Left renal cortex interstitium (tissue), 4 donors: ENCODE measurements at places on chromosomes 6 and 20. TPM values are rescaled to one million over a fixed set of nuclear protein-coding genes. Genes with fewer than 3 reads are reported as not detected.

DNA sequence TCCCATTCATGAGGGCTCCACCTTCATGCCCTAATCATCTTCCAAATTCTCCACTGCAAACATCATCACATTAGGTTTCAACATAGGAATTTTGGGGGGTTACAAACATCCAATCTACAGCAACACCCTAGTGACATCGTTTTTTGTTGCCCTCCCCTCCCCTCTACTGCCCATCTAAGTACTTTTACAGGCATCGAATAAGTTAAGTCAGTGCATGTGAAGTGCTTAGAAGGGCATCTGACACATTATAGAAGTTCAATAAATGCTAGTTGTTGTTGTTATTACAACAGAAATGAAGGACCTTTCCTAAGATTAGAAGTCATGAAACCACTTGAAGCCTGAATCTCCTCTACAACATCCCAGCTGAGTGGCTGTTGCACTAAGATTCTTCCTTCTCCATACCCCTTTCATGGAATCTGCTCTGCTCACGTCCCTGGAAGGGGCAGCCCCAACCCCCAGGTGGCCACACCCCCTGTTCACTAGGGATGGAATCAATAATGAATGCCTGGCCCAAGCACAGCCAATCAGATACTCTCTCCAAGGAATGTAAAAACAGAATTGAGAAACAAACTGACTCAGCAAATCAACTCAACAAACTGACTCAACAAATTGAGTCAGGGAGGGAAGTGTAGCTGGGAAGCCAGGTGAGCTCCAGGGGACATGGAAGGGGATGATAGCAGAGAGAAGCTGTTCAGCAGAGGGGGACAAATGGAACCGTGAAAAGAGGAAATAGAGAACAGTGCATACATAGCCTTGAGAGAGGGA lies 3.9 kb upstream of the LRP11 start:
- DNase-seq = no peak

DNA sequence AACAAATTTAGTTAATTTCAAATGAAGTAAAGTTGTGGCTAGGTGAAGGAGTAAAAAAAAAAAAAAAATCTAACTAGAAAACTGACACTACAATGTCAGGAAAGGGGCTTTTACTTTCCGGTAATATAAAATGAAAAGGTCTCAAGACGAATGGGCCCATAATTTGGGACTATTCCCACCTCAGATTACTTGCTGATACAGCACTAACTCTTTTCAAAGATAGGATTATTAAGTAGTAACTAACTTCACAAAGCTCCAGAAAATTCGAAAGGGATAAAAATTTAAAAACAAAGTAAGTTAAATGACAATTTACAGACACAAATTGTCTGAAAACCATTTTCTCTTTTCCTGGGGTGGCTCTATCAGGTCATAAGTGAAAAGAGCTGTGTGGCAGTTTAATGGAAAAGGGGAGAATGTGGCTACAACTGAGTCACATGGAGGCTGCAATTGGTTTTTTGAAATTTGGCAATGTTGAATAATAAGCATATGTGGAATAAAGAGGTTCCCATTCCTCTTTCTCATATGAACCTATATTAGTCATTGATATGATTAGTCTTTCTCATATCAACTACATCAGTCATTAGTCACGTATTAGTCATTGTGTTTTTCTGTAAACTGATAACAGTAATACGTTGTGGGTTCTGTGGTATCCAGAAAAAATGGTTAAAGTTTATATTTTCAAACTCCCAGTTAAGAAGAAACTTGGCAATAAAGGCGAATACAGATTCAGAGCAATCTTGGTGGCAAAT lies 78.0 kb downstream of the RWDD2A start:
- DNase-seq = no peak

DNA sequence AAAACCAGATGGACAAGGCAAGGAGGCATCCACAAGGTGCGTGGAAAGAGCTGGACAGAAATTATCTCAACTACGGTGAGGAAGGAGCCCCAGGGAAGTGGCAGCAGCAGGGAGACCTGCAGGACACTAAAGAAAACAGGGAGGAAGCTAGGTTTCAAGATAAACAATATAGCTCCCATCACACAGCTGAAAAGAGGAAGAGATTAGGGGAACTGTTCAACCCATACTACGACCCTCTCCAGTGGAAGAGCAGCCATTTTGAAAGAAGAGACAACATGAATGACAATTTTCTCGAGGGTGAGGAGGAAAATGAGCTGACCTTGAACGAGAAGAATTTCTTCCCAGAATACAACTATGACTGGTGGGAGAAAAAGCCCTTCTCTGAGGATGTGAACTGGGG lies 26.8 kb downstream of the TRMT6 start:
- DNase-seq = no peak

DNA sequence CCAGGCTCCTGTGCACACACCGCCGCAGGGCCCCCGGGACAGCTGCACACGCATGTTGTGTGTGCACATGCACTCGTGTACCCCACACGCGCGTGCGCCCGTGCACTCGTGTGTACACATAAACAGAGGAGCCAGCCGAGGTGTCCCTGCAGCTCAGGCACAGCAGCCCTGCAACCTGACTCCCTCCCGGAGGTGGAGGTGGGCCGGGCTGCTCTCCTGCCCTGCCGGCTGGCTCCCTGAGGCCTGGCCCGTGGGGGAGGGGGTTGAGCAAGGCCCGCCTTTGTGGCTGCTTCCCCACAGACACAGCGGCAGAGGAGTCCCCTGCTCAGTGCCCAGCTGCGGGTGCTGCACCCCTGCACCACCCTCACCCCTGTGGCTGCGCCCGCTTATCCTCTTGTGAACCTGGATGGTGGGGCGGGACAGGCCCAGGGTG lies 624 bp downstream of the RBBP8NL start:
- no peak for DNase-seq

RAET1L gene
- not detected for polyA plus RNA-seq

C6orf58 gene
- polyA plus RNA-seq = 0.84 TPM

- no peak for DNase-seq
These were observed 4.7 kb downstream of the LINC00237 start for GRCh38 chr20:21101453-21101931.

TMEM244 gene
- not detected for polyA plus RNA-seq

AGER gene
- 10.8 TPM for polyA plus RNA-seq

DNA sequence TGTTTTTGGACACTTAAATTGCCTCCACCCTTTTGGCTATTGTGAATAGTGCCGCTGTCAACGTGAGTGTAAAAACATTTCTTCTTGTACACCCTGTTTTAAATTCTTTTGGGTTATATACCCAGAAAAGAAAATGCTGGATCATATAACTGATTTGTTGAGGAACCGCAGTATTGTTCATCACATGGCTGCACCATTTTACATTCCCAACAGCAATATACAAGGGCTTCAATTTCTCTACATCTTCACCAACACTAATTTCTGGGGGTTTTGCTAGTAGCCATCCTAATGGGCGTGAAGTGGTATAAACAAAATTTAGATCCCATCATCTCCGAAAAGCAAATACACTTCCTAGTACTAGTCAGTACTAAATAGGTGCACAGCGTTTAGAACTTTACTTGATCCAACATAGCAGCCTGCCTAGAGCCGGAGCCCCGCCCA lies 579 bp upstream of the BPHL start:
- no peak for DNase-seq

DNA sequence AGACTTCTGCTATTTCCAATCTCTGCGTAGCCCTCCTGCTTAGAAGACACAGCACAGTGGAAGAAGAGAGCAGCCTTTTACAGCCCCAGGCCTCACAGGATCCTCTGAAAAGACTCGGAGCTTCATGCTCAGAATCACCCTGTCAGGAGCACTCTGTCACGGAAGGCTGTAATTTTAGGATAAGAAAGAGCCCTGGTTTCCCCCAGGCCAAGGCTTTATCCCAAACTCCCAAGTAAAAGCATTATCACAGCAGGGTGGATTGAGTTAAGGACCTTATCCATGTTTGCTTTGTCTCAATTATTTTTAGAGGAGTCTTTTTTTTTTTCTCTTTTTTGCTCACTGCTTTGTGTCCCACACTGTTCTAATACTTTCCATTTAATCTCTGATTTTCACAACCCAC lies 39.2 kb downstream of the ANKS1A start:
- DNase-seq = no peak

- no peak for DNase-seq
These were observed 10.9 kb downstream of the JAG1 start for GRCh38 chr20:10662661-10663458.

DNA sequence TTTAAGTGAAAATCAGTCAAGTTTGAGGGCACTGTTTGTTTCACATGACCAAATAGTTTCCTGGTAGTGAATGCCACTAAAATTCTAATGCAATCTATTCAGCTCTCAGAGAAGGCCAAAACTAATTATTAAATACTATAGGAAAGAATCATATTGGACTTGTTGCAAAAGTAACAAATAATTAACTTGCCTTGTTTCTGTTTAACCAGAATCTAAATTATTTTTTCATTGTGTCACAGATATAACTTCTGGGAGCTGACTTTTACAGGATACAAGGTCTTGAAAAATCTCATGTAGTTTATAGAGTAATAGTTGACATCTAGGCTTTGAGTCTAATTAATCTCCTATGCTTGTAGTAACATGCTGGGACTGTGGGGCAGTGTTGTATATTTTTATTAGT lies 44.5 kb downstream of the PRSS35 start:
- no peak for DNase-seq

- no peak for DNase-seq
These were observed 61.4 kb downstream of the FAM135A start for GRCh38 chr6:70474751-70475150.

TRDN gene
- polyA plus RNA-seq = 4.7 TPM
